ENCODE measurements at places on chromosomes 5 and 9. TPM values are rescaled to one million over a fixed set of nuclear protein-coding genes. Genes with fewer than 3 reads are reported as not detected.

The ZNF169 gene
- 4.0 TPM for total RNA-seq

The PCDHGA8 gene
- 2.8 TPM for total RNA-seq

The PCDHGA2 gene
- total RNA-seq, result 3.5 TPM

The CDH9 gene
- 0.59 TPM for total RNA-seq

The PAEP gene
- total RNA-seq, result not detected

The TMEM252 gene
- total RNA-seq, result not detected
